NCI-H187 treated with DMSO at 0.1 percent for 48 hours (cell line): ENCODE measurements at places on chromosomes 3 and 15.

- DNase-seq = no peak
These were observed 144.3 kb downstream of the ERC2 start for GRCh38 chr3:56323986-56324420.

- DNase-seq = no peak
These were observed 511.9 kb downstream of the GBE1 start for GRCh38 chr3:81249540-81250029.

DNA sequence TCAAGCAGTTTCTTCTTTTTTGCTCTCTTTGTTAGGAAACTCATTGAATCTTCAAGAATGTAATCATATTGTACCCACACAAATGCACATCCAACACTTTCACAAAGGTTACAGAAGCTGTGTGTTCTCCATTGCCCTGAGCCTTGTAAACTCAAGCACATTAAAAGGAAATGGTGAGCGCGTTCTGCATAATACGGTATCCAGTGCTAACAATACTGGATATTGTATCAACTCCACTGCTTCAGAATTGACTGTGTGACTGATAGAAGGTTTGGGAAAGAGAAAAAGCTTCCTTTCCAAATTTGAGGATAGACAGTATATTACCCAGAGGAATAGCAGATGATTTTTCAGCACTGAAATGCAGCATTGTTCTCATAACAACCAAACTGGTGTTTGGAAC, 268.9 kb upstream of the RBMS3 start:
- no peak for DNase-seq

DNA sequence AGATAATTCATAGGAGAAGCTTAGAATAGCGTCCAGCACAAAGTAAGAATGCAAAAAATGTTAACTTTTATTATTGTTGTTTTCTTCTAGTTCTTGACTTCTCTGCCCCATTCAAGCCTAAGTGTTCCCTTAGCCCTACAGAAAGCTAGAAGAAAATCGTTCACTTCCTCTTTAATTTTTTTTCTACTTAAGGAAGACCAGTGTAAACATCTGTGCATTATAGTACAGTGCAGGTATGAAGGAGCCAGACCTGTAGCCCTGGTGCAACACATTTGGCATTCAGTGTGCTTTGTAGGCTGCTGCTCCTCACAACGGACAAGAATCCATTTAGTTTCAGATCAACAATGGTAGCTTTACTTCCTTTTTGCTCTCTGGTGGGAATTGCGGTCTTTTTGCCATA, 127.8 kb upstream of the SLC7A14 start:
- DNase-seq = no peak

- DNase-seq = no peak
These were observed 836.1 kb upstream of the CFAP20DC start for GRCh38 chr3:59885899-59886400.

DNA sequence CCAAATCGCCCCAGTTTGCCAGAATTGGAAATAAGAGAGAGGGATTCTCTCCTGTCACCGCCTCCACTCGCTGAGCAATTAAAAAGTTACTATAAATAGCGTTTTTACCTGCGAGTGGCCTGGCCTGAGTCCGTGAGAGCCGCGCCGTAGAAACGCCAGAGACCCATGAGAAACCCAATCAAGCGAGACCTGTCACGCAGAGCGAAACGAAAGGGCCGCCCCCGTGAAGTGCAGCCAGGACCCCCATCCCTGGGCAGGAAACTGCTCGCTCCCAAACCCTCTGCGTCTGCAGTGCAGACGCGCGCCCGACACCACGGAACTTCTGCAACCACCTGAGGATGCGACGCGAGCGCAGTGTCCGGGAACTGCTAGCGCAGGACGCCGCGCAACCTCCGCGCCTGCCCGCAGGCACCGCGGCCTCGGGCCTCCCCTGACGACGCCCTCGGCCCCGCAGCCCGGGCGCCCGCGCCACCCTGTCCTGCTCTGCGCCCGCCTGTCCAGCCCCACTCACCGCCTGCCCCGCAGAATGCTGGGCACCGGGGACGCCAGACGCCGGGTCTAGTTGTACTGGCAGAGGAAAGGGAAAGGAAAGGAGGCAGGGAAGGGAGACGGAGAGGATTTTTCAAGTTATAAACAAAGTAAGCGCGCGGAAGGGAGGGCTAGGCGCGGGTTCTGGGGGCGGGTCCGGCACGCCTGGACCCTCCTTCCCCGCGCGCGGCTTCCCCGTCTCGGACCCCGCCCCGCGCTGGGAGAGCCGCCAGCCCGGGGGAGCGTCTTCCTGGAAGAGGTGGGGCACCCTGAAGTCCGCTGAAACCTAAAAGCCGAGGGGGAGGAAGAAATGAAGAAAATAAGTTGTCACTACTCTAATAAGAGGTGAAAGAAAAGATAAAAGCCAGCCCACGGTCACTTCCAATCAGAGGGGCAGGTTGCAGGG, at the start of gene PLSCR4:
Gene PLSCR4 (minus strand): TSS at position 657 of the 934 bp plus-strand sequence. CDS start 29,034 bp downstream, outside the sequence.
- no peak for DNase-seq

DNA sequence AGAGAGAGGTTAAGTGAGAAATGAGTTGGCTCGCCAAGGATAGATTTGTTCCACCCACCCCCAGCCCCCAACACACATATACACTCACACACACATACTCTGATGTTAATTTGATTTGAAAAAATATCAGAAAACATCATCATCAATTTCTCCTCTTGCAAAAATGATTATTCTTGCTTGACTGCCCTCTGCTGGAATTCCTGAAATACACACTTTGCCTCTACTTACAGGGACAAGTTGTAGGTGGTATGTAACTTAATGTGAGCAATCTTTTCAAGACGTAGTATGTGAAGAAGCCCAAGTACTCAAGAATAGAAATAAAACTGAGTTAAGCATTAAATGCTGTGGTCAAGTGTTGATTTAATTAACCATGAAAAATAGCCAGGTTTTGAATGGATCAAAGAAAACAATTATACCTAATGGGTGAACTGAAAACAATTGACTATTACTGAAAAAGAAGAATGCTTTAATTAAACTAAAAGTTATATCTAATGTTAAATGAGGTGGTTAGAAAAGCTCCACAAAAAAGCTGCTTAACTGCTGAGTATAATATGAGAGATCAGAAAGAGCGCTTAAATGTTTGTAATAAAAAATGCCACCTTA, 46.6 kb upstream of the MDFIC2 start:
- no peak for DNase-seq

- DNase-seq = no peak
These were observed 18.1 kb downstream of the MYO1E start for GRCh38 chr15:59354417-59355031.

DNA sequence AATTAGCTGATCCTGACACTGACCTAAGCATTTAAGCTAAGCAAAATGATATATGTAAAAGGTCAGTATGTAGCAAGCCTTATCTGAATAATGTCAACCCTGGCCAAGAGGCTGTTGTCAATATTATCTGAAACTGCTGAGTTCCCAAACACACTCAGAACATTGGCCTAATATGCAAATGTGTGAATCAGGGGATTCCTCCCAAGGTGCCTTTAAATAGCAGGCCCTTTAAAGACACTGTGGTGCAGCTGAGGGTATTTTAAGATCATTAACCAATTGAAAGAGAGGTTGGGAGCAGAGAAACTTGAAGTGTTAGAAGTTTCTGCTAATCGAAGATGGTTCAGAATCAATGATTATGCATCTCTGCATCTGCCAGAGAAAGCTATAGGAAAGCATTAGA, 207.0 kb downstream of the NTRK3 start:
- no peak for DNase-seq

- DNase-seq = no peak
These were observed 17.2 kb downstream of the MYL3 start for GRCh38 chr3:46845860-46846623.

DNA sequence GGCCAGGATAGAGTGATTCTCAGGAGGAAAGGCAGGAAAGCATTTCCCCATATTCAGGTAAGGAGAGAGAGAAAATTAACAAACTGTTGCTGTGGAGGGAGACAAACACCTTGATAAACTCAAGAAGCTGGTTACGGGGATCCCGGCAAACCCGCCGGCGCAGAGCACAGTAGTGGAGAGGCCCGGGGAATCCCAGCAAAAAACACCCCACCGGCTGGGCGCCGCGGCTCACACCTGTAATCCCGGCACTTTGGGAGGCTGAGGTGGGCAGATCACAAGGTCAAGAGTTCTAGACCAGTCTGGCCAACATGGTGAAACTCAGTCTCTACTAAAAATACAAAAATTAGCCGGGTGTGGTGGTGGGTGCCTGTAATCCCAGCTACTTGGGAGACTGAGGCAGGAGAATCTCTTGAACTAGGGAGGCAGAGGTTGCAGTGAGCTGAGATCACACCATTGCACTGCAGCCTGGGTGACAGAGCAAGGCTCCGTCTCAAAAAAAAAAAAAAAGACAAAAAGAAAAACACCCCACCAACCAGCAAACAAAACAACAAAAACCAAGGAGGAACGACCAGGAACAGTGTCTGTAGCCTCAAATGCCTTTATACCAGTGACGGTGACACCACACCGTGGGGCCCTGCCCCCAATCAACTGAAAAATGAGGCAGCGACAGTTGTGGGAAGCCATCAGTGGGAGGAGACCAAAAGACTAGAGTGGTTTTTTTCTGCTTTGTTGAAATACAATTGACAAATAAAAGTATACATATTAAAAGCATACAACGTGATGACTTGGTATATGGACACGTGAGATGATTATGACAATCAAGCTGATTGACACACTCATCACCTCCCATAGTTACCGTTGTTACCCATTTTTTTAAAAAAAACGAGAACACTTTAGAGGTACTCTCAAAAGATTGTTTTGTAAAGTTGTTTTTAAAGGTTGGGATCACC, 40.2 kb upstream of the IDH2 start:
- DNase-seq = no peak

DNA sequence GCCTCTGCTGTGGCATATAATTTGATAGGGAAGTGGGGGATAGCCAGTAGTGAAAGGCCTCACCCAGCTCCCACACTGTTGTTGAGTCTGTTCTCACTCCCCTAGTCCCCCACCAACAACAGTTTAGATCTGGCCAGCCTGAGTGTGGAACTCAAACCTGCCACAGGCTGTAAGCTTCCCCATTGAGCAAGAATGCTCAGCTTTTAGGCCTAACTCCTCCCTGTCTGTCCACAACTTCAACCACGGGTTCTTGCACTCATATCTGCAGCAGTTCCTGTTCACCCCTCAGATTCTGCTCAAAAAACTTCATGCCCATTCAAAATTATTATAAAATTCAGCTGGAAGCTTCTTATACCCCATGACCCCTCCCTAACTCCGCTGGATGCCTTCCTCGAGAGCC, 975.1 kb downstream of the NSUN3 start:
- DNase-seq = no peak

- DNase-seq = no peak
These were observed 34.9 kb downstream of the APH1B start for GRCh38 chr15:63312286-63312685.
